Osteoblast (primary cell): ENCODE measurements at places on chromosomes 3 and 15. TPM values are rescaled to one million over a fixed set of nuclear protein-coding genes. Genes with fewer than 3 reads are reported as not detected.

- peak; percentile 89 for DNase-seq
Measured at GRCh38 chr3:192409201-192409837, 318.0 kb downstream of the FGF12 start.

GRCh38 chr3:54999159-54999558 lies 71.3 kb upstream of the LRTM1 start:
- peak; percentile 88 for DNase-seq

GRCh38 chr3:139836698-139837464 lies 98.1 kb upstream of the CLSTN2 start:
- no peak for DNase-seq

DNA sequence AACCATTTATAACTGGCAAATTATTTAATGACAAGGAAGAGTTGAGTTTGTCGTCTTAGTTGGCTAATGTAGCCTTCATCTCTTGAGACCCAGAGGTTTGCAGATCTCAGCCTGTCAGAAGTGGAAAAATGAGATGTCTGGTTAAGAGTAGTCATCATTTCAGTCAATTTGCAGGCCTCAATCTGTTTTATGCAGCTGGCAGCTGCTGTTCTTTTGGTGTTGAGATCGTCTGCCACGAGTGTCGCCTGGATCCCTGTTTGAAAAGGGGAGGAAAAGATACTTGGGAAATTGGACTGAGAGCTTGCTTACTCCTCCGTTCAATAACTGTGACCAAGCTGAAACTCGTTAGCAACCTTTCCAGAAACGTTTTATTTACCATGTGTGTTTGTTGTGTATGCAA lies 2.3 kb downstream of the PHLDB2 start:
- DNase-seq: peak; percentile 52

GRCh38 chr3:98809557-98809956 lies 46.4 kb downstream of the ST3GAL6 start:
- no peak for DNase-seq

GRCh38 chr15:58081456-58081855 lies 15.9 kb upstream of the ALDH1A2 start:
- no peak for DNase-seq

DNA sequence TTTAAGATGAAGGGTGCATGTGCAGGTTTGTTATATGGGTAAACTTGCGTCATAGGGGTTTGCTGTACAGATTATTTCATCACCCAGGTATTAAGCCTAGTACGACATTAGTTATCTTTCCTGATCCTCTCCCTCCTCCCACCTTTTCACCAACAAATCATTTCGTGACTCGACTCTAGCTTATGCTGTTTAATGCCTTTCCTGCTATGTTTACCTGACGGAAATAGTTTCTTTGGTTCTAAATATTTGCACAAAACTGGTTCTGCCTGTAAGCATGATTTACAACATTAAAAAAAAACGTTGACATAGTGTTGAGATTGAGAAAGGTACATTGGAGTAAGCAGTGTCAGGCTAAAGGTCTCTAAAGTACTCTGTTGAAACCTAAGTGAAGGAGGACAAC lies 2.4 kb downstream of the GNL3 start:
- no peak for DNase-seq

DNA sequence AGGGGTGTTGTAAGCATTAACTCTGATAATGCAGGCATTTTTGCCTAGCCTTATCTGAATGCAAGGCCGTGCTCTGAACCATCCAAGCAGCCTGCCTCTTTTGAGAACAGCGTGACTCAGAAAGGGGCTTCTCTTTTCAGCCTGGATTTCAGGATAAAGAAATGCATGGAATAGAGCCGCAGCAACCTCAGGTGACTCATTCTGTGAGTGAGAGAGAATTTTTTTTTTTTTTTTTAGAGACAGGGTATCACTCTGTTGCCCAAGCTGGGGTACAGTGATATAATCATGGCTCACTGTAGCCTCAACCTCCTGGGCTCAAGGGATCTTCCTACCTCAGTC lies 20.6 kb upstream of the PDE8A start:
- DNase-seq: peak; percentile 75

Gene NOX5
- 0.29 and 0.36 TPM in 2 replicates for total RNA-seq
